ENCODE measurements at places on chromosomes 7 and 10. TPM values are rescaled to one million over a fixed set of nuclear protein-coding genes. Genes with fewer than 3 reads are reported as not detected.

MICU1 gene
- 79.2 TPM for polyA plus RNA-seq

PRSS58 gene
- polyA plus RNA-seq = not detected

GIMAP4 gene
- 26.3 TPM for polyA plus RNA-seq

GRCh38 chr7:8354503-8354902 is 78.9 kb upstream of the NXPH1 start:
- peak; percentile 7 for DNase-seq

SPDYE2 gene
- polyA plus RNA-seq = 14.8 TPM

SPDYE17 gene
- polyA plus RNA-seq = not detected

- peak; percentile 79 for DNase-seq
Observed at GRCh38 chr7:121081327-121081936, 92.9 kb downstream of the CPED1 start.

CPA5 gene
- not detected for polyA plus RNA-seq

GNAI1 gene
- polyA plus RNA-seq = 112 TPM

SPDYE2B gene
- 3.8 TPM for polyA plus RNA-seq

- no peak for DNase-seq
Observed at GRCh38 chr10:119917777-119918176, 25.2 kb downstream of the SEC23IP start.

- peak; percentile 70 for DNase-seq
Observed at GRCh38 chr7:137903382-137904169, 56.8 kb upstream of the DGKI start.

DNA sequence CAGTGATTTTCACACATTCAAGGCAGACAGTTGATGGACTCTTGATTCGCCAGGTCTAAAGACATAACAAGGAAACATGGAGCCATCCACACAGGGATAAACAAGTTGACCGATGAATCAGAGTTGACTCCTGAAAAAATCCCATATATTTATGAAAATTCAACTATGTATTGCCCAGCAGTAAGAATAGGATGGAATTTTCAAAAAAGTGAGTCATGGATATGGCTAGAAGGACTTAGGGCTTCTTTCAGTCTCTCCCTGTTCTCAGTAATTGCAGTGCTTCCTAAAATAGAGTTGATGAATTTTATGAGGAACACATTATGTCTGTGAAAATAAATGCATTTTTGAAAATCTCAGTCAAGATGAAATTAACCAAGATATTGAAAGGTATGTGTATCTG is 301.2 kb downstream of the PLXDC2 start:
- no peak for DNase-seq

ELN gene
- polyA plus RNA-seq = 46.4 TPM

- DNase-seq = no peak
Observed at GRCh38 chr7:124907490-124907889, 22.1 kb downstream of the POT1 start.

GRCh38 chr10:75672842-75673241 is 241.4 kb downstream of the LRMDA start:
- DNase-seq = no peak

DNA sequence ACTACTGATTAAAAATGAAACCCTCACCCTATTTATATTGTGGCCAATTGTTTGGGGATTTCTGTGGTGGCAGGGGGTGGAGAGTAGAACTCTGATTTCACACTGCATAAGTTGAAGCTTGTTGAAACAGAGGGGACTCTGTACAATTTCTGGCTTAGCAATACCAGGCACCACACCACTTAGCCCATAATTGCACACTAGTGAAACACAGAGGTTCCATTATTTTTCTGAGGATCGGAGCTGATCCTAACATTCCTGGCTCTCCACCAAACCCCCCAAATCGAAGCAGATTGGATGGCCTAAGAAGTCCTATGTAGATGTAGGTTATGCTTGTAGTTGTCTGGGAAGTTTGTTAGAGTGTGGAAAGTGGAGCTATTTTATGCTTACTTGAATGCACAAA is 47.0 kb downstream of the PTN start:
- DNase-seq = no peak

C10orf53 gene
- polyA plus RNA-seq = not detected

DNA sequence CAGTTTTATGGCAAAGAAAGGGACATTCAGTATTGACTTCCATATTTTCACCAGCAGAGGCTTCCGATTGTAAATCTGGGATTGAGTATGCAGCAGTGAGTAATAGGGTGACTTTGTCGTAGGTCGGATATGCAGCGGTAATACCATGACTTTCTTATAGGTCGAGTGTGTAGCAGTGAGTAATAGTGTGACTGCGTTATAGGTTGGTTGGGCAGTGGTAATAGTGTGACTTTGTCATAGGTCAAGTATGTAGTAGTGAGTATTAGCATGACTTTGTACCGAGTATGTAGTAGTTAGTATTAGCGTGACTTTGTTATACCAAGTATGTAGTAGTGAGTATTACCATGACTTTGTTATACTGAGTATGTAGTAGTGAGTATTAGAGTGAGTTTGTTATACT is 268.2 kb upstream of the ADARB2 start:
- DNase-seq = no peak

ATRNL1 gene
- 27.8 TPM for polyA plus RNA-seq

CAV1 gene
- 27.3 TPM for polyA plus RNA-seq

- DNase-seq = no peak
Observed at GRCh38 chr10:74337330-74338016, 186.5 kb downstream of the ADK start.

DNA sequence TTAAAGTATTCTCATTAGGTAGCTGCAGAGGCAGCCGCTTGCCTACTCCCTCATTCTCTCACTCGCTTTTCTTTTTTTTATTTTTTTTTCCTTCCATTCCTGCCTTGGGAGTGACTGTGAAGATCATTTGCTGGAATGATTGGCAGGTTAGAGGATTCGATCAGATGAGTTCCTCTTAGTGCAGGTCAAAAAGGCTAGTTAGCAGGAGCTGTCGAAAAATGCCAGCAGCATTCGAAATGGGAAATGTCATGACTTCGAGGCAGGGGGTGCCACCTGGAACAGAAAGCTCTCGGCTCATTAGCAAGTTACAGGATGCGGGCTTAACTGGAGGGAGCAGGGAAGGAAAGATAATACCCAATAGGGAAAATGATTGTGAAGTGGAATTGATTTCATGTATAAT is 137.5 kb upstream of the FZD1 start:
- DNase-seq = no peak

NEUROD6 gene
- polyA plus RNA-seq = not detected

DNA sequence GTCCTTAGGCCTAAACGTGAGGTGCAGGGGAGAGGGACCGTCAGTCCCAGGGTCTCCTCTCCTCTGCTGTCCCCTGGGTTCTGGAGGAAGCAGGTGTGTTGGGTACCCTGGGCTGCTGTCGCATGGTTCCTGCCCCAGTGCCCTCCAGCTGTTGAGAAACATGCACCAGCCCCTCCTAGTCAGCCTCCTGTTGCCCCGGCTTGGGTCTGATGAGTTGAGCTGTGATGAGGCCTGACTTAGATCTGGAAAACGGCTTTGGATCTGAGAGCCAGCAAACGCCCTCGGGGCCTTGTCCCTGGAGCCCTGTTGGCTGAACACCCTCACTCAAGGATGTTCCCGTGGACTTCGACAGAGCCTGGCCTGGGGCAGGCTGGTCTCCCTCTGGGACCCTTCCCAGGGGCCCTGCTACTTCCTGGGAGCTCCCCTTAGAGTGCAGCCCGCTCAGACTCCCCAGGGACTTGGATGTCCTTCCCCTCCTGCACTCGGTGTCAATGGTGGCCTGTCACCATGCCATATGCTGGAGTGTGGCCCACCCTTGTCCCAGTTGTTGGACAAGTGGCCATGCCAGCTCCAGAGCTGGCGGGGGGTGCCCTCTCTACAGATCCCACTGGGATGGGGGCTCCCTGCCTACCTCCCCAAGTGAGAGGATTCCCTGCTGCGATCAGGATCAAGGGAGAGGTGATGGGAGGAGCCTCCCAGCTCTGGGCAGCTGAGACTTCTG is 12.3 kb downstream of the ZNF316 start:
- no peak for DNase-seq

GRCh38 chr7:1548944-1549343 is 7.1 kb downstream of the TMEM184A start:
- DNase-seq = no peak

ANKRD30A gene
- polyA plus RNA-seq = not detected

PAPOLB gene
- polyA plus RNA-seq = 0.18 TPM

PTPRZ1 gene
- polyA plus RNA-seq = 3.5 TPM

- no peak for DNase-seq
Observed at GRCh38 chr7:32062150-32062549, 8.1 kb downstream of the PDE1C start.

DNA sequence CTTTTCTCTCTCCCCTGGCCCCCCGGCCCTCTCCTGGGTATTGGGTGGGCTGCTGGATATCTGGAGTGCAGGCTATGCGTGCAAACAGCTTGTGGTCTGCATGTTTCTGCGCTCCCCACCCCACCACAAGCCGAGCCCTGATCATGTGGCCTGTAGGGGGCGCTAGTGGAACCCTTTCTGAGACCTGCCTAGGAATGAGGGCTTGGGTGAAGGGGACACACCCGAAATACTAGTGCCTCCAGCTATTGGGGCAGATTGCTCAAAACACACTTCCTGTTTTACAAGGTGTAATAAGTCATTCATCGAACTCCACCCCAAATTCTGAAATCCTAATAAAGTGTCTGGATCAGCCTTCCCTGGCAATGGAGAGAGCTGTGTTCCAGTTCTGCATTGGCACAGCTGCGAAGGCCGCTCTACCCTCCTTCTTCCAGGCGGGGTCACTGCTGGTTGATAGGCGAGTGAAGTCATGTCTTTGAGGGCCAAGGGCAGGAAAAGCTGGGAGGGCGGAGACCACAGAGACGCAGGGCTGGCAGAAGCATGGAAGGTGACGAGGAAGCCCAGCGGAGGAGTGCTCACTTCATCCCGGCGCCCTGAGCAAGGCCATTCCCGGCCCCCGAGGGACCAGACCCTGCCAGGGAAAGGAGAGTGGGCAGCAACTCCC is 19.8 kb upstream of the PRRT4 start:
- DNase-seq = no peak

CABCOCO1 gene
- polyA plus RNA-seq = 2.8 TPM

GRCh38 chr10:96365571-96365970 is 6.8 kb upstream of the OPALIN start:
- DNase-seq = no peak

CREB5 gene
- polyA plus RNA-seq = 14.6 TPM

DNA sequence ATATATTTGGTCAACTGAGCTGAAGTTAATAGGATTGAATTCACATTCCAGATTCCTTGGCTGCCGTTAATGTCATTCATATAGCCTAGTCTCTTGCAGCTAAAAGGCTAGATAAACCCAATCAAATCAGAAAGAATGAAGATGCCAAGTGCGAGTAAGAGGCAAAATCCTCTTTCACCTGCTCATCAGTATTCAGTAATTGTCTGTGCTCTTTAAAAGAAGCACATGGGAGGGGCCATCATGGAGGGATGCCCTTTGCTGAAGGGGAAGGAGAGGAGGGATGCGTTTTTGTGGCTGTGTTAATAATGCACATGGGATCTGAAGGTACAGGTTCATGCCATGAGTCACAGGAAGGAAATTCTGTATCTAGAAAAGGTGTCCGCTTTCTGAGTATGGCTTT is 232.2 kb downstream of the TMEM178B start:
- no peak for DNase-seq

GRCh38 chr7:2151237-2151636 is 81.5 kb downstream of the MAD1L1 start:
- no peak for DNase-seq

DNA sequence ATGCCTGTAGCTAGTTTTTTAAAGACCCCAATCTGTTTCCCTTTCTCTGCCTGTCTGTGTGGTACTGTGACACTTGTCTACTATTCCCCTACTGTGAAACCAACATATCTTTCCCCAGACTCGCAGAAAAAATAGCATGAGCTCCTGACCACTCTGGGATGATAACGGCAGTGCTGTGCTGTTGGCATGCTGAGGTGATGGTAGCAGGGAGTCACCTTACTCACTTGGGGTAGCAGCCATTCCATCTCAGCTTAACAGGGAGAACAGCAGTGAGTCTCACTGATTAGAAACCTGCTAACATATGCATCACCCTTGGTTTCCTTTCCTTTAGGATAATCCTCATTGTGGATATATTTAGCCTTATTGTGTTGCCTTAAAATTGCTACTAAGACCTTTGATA is 469.6 kb upstream of the FZD8 start:
- DNase-seq = no peak

DNA sequence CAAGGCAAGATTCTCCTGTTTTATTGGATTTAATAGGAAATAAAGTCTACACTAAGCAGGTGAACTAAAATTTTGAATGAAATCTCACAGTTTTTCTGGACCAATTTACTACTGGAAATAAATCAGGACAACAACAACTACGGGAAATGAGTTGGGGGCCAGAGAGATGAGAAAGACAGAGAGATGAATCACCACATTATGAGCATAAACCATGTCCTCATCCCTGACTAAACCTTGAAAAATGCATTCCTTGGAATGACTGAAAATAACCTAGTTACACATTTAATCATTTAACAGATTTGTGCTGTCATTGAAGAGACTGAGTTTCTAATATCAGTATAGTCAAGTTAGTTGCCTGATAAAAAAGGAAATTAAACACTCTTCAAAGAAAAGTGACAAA is 608.4 kb upstream of the KCND2 start:
- DNase-seq = no peak

RSPH10B2 gene
- polyA plus RNA-seq = 1.6 TPM

- no peak for DNase-seq
Observed at GRCh38 chr7:4738711-4739527, 36.5 kb upstream of the AP5Z1 start.

DNA sequence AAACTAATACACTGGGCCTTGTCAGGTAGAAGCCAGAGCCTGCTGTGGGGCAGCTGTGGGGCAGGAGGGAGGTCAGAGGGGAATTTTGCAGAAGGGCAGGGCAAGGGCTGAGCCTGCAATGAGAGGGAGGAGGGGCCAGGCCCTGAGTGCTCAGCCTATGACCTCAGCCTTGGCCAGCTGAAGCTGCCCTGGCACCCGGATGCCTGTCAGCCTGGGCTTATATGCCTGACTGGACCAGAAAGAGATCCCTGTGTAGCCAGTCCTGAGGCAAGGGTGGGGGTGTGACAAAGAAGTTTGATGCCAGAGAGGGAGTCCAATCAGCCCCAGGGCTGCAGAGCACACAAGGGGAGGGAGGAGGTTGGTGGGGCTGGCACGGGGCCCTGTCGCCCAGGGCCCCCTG is 22.3 kb upstream of the PRRT4 start:
- no peak for DNase-seq

- DNase-seq = no peak
Observed at GRCh38 chr10:63935705-63936104, 414.5 kb downstream of the REEP3 start.

Data from left kidney (tissue), 8 donors.